Upper lobe of left lung (tissue), 6 donors: ENCODE measurements at places on chromosomes 4 and X.
A peak's percentile ranks its signal among the peaks of the same experiment; 100 is the strongest.

GRCh38 chrX:131741103-131741581 lies 197.3 kb downstream of the OR13H1 start:
- DNase-seq, result no peak

DNA sequence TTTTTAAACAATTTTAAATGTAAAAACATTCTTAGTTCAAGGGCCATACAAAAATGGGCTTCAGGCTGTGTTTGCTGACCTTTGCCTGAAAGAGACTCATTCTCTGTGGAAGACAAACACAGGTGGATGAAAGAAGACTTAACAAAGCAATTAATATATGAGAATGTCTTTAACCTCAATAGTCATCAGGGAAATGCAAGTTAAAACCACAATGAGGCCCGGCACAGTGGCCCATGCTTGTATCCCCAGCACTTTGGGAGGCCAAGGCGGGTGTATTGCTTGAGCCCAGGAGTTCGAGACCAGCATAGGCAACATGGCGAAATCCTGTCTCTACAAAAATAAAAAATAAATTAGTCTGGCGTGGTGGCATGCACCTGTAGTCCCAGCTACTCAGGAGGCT lies 7.1 kb upstream of the SMARCA1 start:
- DNase-seq, result no peak

DNA sequence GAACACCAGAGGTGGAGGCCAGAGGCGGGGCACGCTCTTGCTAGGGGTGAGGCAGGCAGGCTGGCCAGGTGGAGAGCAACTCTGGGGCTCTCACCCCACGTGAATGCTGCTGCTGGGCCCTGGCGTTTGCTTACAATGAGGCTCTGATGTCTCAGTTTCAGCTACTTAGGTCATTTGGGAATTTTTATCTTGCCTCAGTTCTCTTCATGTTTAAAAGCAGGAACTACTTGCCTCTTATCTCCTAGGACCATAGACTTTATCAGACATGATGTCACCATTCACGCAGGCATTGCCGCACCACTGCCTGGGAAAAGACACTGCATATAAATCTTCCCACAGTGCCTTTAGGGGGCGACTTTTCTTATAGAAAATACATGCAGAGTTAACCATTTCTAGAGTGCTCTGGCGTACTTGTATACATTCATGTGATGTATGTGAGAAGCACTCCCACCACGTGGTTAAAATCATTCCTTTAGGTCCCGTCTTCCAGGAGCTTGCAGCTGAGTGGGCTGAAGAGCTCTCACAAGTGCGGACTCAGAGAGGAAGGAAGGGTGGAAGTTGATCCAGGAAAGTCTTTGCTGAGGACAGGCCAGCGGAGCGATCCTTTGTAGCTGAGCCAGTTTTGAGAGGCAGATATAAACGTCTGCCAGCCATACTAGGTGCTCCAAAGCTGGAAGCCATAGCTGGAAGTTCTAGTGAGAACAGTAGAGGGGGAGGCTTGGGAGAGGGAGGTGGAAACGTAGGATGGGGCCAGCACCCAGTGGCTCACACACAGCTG lies 84.3 kb upstream of the CLDN34 start:
- DNase-seq, result no peak

- DNase-seq, result no peak
Observed at GRCh38 chrX:126489116-126489695, 63.4 kb downstream of the DCAF12L1 start.

DNA sequence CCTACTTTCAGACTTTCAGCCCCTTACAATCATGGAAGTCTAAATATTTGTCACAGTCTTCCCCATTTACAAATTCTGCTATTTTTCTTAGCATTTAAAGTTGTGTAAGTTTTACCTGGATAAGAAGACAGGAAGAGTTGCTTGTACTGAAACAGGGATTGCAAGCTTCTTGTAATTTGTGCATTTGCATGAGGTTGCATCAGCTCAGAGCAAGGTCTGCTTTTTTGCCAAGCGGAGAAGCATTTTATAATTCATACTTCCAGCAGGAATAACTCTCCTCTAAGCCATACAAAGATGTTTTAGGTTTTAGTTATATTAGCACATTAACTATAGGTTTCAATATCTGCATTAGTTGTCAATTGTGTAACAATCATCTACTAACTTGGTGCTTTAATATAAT lies 922.0 kb upstream of the PABPC4L start:
- no peak for DNase-seq

DNA sequence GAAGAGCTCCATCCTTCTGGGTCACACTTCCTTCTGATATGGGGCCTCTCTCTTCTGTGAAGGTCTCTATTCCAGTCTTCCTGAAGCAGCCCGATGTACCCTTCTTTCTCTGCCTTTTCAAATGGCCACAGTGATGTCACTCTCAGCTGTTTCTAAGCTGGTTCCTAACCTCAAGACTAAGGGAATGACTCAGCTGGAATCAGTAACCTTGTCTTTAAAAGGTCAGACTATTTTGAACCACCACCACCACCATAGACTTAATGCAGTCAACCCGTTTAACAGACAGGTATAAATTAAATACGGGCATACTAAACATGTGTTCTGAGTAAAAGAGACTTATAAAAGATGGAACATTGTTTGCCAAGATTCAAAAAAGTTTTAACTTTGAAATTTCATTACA lies 121.0 kb downstream of the PPA2 start:
- DNase-seq, result no peak

DNA sequence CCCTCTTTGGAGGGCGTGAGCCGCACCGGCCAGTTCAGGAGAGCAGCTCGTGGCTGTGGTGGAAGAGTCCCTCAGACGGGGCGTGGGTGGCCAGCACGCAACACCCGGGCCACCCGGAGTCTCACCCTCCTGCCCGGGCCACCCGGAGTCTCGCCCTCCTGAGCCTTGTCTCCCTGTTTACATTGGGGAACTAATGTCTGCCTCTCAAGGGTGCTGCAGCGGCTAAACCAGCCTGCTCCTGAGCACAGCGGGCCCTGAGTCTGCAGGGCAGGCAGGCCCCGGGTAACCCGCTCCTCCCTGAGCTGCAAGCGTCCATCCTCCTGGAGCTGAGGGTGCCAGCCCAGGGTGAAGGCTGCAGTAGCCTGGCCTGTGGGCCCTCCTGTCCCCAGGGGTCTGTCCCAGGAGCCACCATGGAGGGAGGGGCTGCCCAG lies 3.0 kb downstream of the PDE6B start:
- peak; percentile 13 for DNase-seq

DNA sequence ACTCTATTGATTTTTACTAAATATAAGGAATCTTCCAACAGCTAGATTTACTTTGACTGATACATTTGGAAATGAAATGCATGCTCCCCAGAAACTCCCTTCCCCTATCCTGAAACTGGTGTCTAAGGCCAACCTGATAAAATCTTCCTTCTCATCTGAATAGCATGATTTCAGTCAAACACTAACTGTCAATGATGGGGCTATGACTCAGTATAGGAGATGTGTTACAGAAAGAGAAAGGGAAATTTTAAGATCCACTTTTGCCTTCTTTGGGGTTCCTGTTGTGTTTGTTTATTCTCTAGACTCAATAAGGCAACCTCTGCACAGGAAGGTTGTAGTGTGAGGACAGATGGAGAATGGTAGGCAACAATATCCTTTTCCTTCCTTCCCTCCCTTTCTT lies 160.7 kb downstream of the MOSPD2 start:
- DNase-seq, result no peak

GRCh38 chr4:77021614-77022089 lies 54.1 kb downstream of the CCNI start:
- peak; percentile 41 for DNase-seq

DNA sequence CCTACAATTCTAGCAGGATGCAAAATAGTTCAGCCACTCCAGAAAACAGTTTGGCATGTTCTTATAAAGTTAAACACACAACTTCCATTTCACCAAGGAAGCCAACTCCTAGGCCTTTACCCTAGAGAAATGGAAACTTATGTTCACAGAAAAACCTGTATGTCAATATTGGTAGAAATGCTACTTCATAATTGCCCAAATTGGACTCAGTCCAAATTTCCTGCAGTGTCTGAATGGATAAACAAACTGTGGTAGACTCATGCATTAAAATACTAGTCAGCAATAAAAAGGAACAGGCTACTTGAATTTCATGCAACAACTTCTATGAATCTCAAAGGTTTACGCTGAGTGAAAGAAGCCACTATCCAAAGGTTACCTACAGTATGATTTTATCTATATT lies 1738.8 kb upstream of the IGFBP7 start:
- no peak for DNase-seq

GRCh38 chr4:12265554-12265953 lies 836.9 kb upstream of the HS3ST1 start:
- DNase-seq, result no peak

DNA sequence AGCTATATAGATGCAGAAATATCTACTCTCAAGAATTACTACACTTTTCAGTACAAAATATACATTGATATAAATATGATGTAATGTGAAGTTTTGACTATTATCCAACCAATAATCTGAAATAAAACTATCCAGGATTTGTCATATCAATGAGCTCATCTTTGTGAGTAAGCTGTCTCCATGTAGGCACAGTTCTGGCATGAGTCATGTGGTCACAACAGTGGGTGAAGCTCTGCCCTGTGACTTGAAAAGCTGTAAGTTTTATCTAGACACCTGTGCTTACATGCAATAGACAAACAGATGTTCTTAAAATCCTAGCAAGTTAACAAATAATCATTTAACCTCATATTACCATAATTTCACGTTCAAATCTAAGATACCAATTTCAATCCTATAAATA lies 192.7 kb downstream of the GABRG1 start:
- DNase-seq, result no peak

GRCh38 chr4:81428002-81428401 lies 43.7 kb downstream of the RASGEF1B start:
- no peak for DNase-seq

- DNase-seq, result no peak
Observed at GRCh38 chrX:114619874-114620273, 36.0 kb downstream of the HTR2C start.

- DNase-seq, result no peak
Observed at GRCh38 chr4:8656711-8657380, 64.3 kb downstream of the CPZ start.

- peak; percentile 93 for DNase-seq
Observed at GRCh38 chr4:71186566-71187403, 152.0 kb upstream of the SLC4A4 start.

DNA sequence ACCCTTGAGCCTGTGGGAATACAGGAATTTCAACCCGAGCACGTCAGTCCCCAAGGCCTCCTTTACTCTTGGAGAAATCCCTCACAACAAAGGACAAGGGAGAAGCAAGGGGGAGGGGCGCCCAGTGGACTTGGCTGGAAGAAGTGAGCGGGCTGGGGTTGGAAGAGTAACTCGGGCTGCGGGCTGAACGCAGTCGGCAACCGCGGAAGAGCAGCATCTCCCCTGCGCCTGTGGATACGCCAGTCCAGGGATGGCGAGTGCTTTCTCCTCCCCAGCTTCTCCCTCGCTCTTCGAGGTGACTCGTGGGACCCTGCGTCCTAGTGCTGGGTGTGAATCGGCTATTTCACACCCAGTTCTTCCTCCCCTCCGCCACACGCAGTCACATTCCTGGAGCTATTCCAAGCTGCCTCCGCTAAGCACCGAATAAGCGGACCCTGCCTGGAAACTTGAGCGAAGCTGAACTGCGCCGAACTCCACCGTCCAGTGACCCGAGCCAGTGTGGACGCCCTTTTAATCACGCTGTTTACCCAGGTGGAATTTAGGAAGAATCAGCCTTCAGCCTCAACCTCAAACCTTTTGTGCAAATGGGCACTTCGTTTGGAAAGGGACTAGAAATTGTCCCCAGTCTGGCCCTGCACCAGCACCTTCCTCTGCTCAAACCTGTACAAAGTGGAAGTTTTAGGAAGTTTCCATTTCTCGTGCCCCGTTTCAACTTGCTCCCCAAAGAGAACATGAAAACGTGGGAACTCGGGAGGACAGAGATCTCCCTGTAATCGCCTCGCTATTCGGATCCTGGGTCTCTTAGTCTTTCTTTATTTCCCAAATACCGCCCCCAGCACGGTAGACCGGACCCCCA lies 64.3 kb upstream of the WDR17 start:
- DNase-seq, result peak; percentile 38

GRCh38 chrX:53088136-53088974 lies 5.6 kb upstream of the KANTR start:
- peak; percentile 74 for DNase-seq

DNA sequence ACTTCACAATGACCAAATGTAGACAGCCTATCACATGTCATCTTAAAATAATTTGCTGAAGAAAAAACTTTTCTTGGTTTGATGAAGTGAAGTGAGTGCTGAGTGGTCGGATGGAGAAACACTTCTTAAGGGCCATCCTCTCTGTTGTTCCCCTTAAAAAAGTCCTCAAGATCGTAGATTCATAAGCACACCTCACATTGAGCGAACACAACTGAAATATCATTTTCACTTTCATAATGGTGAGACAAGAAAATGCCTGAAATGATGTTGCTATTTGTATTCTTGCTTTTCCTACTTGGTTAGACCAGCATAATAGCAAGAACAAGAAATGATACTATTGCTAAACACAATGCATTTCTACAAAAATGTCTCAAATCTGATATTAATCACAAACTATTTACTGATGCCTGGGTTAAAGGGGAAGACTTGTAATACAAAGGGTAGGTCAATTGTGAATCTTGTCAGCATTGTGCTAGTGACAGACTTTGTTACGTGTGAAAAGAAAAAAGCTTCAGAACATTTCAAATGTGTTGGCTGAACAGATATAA lies 305.6 kb upstream of the NR3C2 start:
- DNase-seq, result no peak

GRCh38 chr4:2787230-2788100 lies 5.4 kb upstream of the SH3BP2 start:
- peak; percentile 73 for DNase-seq

DNA sequence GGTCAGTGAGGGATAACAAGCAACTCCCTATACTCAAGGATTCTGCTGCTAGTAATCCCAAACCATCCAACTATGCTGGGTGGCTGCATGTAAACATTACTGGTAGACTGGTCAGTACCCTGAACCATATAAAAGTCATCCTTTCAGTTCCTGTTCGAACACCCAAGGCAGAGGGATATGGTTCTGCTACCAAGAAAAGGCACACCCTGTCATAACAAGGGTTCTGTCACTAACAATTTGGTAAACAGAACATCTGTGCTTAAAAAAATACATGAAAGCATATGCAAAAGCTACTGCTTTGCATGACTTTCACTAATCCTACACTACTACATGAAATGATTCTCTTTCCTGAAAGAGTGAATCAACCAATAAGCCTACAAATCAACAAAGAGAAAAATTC lies 76.8 kb upstream of the MCF2 start:
- DNase-seq, result no peak

DNA sequence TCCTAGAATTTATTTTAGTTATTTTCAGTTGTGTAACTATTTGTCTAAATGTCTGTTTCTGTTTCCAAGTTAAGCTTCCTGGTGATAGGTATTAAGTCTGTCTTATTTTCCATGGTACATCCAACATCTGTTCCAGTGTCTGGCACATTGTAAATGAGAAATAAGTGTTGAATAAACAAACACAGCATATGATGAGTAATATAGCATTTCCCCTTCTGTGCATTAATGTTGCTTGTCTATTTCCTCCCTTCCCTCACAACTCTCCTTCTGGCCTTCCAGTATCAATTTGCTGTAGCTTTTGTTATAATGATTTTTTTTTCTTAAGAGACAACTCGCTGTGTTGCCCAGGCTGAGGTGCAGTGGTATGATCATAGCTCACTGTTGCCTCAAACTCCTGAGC lies 36.1 kb downstream of the COPS4 start:
- no peak for DNase-seq

GRCh38 chrX:48179691-48180090 lies 16.9 kb downstream of the SSX5 start:
- no peak for DNase-seq
